Smooth muscle cell of the coronary artery (primary cell): ENCODE measurements at places on chromosomes 7 and 10. TPM values are rescaled to one million over a fixed set of nuclear protein-coding genes. Genes with fewer than 3 reads are reported as not detected.

Gene C10orf120
- not detected in 2 replicates for total RNA-seq

Gene LRRD1
- total RNA-seq = under 0.01 TPM in 1 of 2 replicates, not detected in the other

Gene SYT15B
- total RNA-seq = 0.30 TPM in 1 of 2 replicates, not detected in the other

Gene CELF2
- total RNA-seq = 7.6 and 28.4 TPM in 2 replicates

Gene ERVW-1
- not detected in 2 replicates for total RNA-seq

Gene CC2D2B
- under 0.01 TPM in 1 of 2 replicates, not detected in the other for total RNA-seq

Gene ACTL6B
- total RNA-seq = not detected in 2 replicates

Gene C10orf62
- total RNA-seq = 0.08 TPM in 1 of 2 replicates, not detected in the other

Gene PNPLA8
- 20.2 and 22.9 TPM in 2 replicates for total RNA-seq

Gene WIPF3
- not detected in 2 replicates for total RNA-seq

Gene NXPH1
- not detected in 2 replicates for total RNA-seq

Gene CLDN3
- not detected in 2 replicates for total RNA-seq

Gene LIPK
- total RNA-seq = not detected in 2 replicates

Gene TRIM4
- total RNA-seq = 21.2 and 32.1 TPM in 2 replicates
